ENCODE measurements at places on chromosomes 1 and 21. TPM values are rescaled to one million over a fixed set of nuclear protein-coding genes. Genes with fewer than 3 reads are reported as not detected.

NOS1AP gene
- polyA plus RNA-seq = 18.0 TPM

BEND5 gene
- 25.5 TPM for polyA plus RNA-seq

GIPC2 gene
- 19.7 TPM for polyA plus RNA-seq

SV2A gene
- polyA plus RNA-seq = 7.8 TPM

TAS1R1 gene
- polyA plus RNA-seq = not detected

PADI4 gene
- 0.99 TPM for polyA plus RNA-seq

TRPM2 gene
- polyA plus RNA-seq = 1.4 TPM

TAS1R3 gene
- polyA plus RNA-seq = 0.31 TPM

FCRL4 gene
- not detected for polyA plus RNA-seq

PSMB2 gene
- polyA plus RNA-seq = 77.0 TPM

TPTE gene
- polyA plus RNA-seq = not detected

CD53 gene
- 5.7 TPM for polyA plus RNA-seq

CACNA1E gene
- 0.37 TPM for polyA plus RNA-seq
